ENCODE measurements at places on chromosomes 12 and 14.

DNA sequence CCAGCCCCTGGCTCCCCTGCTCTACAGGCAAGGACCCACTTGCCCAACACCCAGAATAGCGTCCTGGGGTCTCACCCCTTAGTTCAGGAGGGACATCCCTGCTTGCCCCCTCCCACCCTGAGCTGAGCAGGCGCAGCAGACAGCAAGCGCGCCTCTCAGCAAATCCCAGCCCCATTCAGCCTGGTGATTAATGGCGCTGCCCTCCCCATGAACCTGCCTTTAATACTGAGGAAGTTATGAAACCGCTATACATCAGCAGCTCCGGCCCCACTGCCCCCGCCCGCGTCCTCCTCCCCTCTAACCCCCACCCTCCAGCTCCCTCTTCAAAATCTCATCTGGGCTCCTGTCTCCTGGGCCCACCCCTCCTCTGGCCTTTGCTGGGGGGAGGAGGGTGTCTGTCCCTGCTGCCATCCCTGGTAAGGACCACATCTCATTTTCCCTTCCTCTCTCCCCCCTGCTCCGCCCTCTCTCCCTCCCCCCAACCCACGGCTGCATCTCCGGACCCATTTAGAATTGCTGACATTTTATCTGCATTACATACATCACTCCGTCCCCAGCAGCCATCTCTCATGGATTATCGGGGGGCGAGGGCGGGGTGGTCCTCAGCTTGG, 7.1 kb upstream of the SMUG1 start:
- DNase-seq, result no peak

DNA sequence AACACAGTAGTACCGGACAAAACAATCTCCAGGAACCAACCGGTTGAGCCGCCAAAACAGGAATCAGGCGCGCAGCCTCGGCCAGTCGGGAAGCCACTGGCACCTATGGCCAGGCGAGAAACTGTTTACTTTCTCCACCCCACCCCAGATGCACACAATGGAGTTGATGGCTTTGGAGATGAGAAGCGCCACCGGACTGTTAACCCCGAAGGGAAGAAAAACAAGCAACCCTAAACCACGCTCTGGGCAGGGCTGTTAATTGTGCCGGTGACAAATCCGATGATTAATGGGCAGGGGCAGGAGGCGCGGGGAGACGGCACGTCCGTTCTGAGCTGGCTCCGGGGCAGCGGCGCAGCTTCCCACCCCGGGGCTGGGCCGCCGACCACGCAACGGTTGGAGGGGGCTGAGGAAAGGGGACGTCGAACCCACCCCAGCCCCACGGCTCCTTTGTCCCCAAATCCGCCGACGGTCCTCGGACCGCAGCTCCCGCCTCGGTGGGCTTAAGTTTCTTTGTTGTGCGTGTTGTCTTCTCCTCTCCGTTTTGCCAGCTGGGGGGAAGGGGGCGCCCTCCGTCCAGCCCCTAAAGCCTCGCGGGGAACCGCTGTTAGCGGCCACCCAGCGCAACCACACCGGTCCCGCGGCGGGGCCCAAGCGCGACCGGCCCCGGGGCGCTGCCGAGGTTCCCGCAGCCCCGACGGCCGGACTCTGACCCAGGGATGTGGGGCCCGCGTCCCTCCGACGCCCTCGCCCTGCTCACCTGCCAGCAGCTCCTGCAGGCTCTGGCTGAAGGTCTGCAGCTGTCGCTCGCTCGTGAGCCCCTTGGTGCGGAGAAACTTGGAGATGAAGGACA, 790 bp downstream of the BTG1 start:
- no peak for DNase-seq

GRCh38 chr14:73717266-73717665, 3.1 kb upstream of the PNMA1 start:
- DNase-seq, result no peak

DNA sequence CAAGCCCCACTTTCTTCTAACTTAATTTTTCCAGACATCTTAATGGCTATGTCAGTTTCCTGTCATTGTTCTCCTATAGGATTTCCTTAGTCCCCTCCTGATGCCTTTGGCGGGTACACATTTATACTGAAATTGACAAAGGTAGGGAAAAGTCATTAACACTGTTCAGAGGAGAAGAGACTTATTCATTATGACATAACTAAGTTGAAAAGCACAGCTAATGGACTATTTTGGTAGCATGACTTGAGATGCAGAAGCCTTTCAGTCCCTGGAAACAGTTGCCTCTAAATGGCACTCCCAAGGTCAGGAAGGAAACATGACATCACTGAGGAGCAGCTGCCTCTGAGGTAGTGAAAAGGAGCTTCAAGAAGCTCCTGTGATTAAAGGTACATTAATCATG, 317.5 kb upstream of the KITLG start:
- DNase-seq, result no peak

DNA sequence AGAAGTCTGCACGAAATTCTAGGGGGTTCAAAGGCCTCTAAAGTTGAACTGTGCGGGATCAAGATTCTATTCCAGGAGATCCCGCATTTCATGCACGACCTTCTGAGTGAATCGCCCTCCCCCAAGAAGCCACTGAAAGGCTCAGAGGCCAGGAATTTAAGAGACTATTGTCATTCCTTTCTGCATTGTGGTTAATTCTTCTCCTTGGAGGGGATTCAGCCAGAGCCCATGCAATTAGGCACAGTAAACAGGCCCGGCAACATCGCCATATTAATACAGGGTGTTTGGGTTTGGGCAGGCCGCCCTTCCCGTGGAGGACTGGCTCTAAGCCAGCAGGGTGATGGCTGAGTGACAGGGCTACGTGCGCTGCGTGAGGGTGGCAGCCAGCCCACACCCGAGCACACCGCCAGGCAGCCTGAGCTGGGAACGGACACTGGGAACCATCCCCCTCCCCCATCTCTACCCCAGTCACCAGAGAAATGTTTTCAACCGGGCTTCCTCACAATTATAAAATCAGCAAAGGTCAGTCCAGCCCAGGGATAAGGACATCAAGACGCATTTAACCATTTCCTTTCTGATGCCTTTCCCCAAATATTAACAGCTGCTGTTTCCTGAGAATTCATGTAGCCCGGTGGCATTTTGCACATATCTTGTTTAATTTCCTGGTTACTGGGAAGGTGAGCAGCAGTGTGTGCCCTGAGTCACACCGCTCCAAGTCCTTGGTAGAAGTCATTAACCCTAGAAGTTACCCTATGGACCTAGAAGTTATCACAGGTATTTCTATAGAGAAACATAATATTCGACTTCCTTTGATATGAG, 12.5 kb downstream of the EGLN3 start:
- DNase-seq, result no peak
